Esophagus muscularis mucosa (tissue), 4 donors: ENCODE measurements at places on chromosomes 12 and 14. TPM values are rescaled to one million over a fixed set of nuclear protein-coding genes. Genes with fewer than 3 reads are reported as not detected.

DNA sequence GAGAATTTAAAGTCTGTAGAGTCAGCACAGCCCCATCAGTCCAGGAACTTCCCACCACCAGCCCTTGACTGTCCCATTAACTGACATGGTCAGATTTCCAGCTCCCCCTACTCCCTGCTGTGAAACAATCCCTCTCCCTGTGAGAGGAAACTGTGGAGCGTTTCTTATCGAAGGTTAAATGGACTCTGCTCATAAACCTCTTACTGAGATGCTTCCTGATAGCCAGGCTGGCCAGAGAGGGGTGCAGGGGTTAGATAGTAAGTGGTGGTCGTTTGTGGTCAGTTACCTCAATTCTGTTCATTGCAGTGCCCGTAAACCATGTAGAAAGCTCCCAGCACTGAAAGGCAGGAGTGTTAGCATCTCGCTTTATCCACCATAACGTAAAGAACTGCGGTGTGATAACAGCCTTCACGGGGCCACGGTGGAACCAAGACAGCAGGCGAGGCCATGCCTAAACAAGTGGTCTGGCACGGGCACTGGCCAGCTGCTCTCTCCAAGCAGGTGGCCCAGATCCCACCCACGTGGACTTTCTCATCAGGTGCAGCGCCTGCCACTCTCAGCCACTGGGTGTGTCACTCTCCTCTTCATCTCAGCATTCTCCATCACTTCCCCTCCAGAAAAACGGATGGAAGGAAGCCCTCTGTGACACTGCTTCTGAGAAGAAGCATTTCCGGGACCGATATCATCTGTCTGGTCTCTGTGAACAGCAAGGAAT lies 102.2 kb downstream of the FBXL14 start:
- H3K36me3 ChIP-seq = peaks cover 50% of the 10 kb centered on the region
- peaks cover 15% of the 10 kb centered on the region for H3K4me1 ChIP-seq
- H3K4me3 ChIP-seq = no peak overlapping the region
- no peaks in the 10 kb centered on the region for H3K27me3 ChIP-seq
- no peak for DNase-seq

- no peaks in the 10 kb centered on the region for H3K27me3 ChIP-seq
- DNase-seq = no peak
- H3K36me3 ChIP-seq = no peaks in the 10 kb centered on the region
- H3K27ac ChIP-seq = no peak overlapping the region
These were observed 21.8 kb upstream of the SPPL3 start for GRCh38 chr12:120925740-120926563.

DNA sequence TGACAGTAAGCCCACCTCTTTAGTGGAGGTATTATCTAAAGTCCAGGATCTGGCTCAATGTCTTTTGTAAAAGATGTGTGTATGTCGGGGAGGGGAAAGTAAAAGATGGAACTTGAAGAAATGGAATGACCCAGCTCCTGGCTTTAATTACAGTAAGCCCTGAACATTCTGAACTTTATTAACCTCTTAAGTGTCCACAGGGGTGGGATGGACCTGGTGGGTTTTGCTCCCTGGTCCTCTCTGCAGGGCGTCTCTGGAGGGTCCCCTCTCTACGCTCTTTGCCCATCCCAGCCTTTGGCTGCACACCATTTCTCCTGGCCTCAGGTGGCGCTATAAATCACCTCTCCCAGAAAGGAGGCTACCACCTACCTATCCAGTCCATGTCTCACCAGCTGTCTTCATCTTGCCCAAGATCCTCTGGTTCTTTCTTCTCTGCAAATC lies 3.7 kb upstream of the CISTR start:
- DNase-seq = no peak
- H3K36me3 ChIP-seq = no peaks in the 10 kb centered on the region
- peaks cover 71% of the 10 kb centered on the region for H3K27me3 ChIP-seq
- no peak overlapping the region for H3K27ac ChIP-seq

DNA sequence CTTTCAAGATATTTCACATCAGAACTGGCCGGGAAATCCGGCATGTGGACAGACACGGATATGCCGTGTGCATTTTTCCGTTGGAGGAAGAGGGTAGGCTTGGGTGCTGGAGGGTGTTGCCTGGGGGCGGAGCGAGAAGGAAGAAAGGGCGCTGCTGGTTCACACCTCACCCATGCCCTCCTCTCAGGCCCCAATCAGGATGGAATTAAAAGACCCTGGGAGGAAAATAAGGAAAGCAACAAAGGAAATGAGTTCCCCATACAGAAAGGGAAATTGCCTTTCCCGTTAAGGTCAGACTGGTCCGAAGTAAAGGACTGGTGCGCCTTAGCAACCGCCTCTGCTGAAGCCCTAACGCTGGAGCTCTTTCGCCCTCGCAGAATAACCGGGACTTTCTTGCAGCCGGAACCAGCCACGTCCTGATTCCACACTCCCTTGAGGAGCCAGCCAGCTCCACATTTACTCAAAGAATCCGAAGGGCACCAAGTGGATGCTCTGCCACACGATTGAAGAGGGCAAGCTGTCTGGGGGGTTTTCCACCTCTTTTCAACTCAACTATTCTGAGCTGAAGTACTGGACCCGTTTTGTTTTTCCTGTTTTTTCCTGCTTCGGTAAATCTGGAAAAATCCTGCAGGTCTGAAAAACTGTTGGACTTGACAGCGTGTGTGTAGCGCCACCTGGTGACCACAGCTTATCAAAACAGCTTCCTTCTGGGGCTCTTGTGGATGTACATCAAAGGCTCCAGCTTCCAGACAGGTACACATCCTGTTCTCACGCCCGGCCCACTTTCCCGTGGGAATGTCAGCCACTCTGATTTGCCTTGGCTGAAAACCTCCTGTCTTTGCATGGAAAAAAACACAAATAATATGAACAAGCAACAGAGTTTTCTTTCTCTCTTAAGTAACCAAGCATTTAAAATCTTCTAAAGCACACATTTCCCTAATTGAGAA lies 37.6 kb upstream of the BCL2L14 start:
- H3K27me3 ChIP-seq = no peaks in the 10 kb centered on the region
- DNase-seq = peak; percentile 94
- peak overlapping the region; percentile 46 for H3K4me3 ChIP-seq
- H3K4me1 ChIP-seq = peaks cover 11% of the 10 kb centered on the region

DNA sequence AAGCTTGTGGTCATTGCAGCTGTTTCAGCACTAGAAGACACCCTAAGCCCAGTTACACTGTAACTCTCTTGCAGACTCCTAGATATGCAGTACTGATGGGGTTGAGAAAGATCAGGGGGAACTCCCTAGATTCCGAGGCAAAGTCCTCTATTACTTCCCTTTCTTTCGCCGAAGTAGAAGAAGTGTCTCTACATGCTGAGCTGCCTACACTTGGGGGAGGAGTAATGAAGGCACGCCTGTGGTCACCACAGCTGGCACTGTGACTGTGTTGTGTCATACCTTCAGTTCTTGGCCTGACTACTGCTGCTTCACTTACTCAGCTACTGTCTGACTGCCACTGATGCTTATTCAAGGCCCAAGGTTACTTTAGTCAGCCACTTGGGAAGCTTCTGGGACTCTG lies 35.1 kb upstream of the RPL10L start:
- H3K4me1 ChIP-seq = no peaks in the 10 kb centered on the region
- H3K27ac ChIP-seq = no peak overlapping the region
- no peak overlapping the region for H3K4me3 ChIP-seq
- DNase-seq = no peak
- H3K27me3 ChIP-seq = no peaks in the 10 kb centered on the region
- no peaks in the 10 kb centered on the region for H3K36me3 ChIP-seq

- DNase-seq = no peak
- H3K27ac ChIP-seq = no peak overlapping the region
- no peaks in the 10 kb centered on the region for H3K4me1 ChIP-seq
- H3K4me3 ChIP-seq = no peak overlapping the region
These were observed 18.2 kb downstream of the SERPINA3 start for GRCh38 chr14:94630396-94630795.

DNA sequence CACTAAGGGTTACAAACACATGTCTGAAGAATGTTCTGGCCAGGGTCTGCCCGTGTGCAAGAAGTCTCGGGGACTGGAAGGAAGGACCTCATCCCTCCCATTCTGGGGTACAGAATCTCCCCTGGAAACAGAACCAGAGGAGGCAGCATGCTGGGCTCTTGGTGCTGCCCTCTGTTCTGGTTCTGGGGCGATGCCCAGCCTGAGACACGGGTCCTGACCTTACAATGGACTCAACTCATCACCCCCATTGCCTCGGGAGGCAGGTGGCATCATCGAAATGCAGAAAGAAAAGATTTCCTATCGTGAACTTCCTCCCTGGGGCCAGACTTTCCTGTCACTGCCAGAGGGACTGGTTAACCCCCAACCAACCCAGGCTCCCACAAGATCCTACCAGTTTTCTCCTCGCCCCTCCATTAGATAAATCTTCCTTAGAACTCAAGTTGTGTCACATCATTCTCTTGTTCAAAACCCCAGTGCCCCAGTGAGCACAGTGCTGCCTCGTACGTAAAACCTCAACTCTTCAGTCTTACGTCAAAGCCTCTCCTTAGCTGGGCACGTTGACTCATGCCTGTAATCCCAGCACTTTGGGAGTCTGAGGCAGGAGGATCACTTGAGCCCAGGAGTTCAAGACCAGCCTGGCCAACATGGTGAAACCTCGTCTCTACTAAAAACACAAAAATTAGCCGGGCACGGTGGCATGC lies 52.1 kb downstream of the PSMA6 start:
- H3K36me3 ChIP-seq = no peaks in the 10 kb centered on the region
- DNase-seq = no peak
- H3K27ac ChIP-seq = peak overlapping the region; percentile 92
- H3K27me3 ChIP-seq = no peaks in the 10 kb centered on the region
- peaks cover 41% of the 10 kb centered on the region for H3K4me1 ChIP-seq

- H3K36me3 ChIP-seq = no peaks in the 10 kb centered on the region
- no peak overlapping the region for H3K4me3 ChIP-seq
- peaks cover 18% of the 10 kb centered on the region for H3K4me1 ChIP-seq
- no peak for DNase-seq
- H3K27ac ChIP-seq = peak overlapping the region; percentile 29
- H3K27me3 ChIP-seq = no peaks in the 10 kb centered on the region
These were observed 90.2 kb downstream of the NTN4 start for GRCh38 chr12:95700316-95700785.

GRCh38 chr12:25152055-25152454 lies 42.9 kb downstream of the DNAI7 start:
- H3K36me3 ChIP-seq = no peaks in the 10 kb centered on the region
- no peak overlapping the region for H3K4me3 ChIP-seq
- no peak for DNase-seq
- H3K27ac ChIP-seq = peak overlapping the region; percentile 61
- no peaks in the 10 kb centered on the region for H3K27me3 ChIP-seq

DNA sequence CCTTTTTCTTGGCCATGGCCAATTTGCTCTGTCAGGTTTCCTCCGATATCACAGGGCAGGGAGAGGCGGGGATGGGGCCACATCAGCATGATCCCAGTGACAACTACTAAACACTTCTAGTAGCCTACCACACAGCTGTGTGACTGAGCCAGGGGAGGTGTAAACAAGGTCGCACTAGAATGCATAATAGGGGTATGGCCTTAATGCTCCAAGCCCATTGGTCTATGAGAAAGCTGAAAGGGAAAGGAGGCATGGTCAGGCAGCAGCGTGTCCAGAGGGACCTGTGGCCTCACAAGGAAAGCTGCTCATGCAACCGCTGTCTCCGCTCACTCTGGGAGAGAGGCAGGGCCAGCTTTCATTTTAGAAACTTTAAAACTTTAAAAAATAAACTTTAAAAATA lies 27.5 kb upstream of the ACTR6 start:
- no peak for DNase-seq
- H3K27me3 ChIP-seq = no peaks in the 10 kb centered on the region
- H3K4me3 ChIP-seq = no peak overlapping the region
- no peaks in the 10 kb centered on the region for H3K36me3 ChIP-seq
- H3K27ac ChIP-seq = no peak overlapping the region
- peaks cover 14% of the 10 kb centered on the region for H3K4me1 ChIP-seq

IFNG-AS1 gene
- not detected for total RNA-seq

TCL1B gene
- total RNA-seq = not detected

VDR gene
- 0.42 TPM for total RNA-seq

VIPAS39 gene
- total RNA-seq = 16.9 TPM
